Globus pallidus (tissue), 1 donor: ENCODE measurements at places on chromosomes 3 and 15.

DNA sequence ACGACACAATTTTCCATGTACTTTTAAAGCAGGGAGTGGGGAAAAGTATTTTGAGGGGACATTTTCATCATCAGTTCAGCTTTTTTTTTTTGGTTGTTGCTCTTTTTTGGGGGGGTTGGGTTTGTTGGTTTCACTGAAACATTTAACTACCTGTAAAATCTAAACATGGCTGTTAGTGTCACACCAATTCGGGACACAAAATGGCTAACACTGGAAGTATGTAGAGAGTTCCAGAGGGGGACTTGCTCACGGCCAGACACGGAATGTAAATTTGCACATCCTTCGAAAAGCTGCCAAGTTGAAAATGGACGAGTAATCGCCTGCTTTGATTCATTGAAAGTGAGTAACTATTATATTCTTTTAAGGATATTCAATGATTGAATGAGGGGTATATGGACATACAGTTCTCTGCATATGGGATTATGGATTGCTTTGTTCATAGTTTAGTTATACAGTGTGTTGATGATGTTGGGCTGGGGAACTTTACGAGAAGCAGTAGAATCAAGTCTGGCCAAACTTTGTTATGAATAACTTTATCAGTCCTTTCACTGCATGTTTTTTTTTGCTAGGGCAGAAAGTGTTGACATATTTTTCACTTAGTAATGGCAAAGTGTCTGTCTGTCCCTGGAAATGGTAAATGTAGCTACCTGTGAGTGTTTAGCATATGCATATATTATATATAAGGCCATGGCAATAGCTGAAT is 31.5 kb downstream of the MBNL1 start:
- DNase-seq = no peak

DNA sequence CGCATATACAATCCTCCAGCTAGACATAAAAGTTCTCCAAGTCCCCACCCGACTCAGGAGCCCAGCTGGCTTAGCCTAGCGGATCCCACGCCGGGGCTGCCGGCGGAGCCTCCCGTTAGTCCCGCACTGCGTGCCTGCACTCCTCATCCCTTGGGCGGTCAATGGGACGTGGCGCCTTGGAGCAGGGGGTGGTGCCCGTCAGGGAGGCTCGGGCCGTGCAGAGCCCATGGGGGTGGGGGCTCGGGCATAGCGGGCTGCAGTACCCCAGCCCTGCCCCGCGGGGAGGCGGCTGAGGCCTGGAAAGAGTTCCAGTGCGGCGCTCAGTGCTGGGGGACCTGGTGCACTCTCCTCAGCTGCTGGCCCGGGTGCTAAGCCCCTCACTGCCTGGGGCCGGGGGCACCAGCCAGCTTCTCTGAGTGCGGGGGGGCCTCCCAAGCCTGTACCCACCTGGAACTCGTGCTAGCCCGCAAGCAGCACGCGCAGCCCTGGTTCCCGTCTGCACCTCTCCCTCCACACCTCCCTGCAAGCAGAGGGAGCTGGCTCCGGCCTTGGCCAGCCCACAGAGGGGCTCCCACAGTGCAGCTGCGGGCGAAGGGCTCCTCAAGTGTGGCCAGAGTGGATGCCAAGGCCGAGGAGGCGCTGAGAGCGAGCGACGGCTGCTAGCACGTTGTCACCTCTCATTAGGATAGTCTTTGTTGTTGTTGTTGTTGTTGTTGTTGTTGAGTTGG is 12.2 kb upstream of the CCDC50 start:
- no peak for DNase-seq

DNA sequence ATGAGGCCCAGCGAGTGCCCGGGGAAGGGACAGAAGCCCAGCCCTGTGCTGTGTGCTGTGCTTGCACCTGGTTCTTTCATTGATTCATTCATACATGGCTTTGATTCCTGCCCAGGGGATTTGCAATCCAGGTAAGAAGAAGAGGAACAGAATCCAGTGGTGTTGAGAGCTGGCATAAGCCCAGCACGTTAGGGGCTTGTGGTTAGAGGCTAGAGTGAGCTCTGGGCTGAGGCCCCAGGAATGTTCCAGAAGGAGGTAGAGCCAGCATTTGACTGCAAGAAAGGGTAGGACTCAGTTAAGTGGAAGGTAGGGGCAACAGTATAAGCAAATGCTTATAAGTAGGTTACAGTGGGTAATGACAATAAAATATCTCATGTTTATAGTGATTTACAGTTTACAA is 2.3 kb downstream of the VWA5B2 start:
- no peak for DNase-seq

GRCh38 chr3:49716169-49716568 is 3.3 kb downstream of the AMIGO3 start:
- DNase-seq = no peak

DNA sequence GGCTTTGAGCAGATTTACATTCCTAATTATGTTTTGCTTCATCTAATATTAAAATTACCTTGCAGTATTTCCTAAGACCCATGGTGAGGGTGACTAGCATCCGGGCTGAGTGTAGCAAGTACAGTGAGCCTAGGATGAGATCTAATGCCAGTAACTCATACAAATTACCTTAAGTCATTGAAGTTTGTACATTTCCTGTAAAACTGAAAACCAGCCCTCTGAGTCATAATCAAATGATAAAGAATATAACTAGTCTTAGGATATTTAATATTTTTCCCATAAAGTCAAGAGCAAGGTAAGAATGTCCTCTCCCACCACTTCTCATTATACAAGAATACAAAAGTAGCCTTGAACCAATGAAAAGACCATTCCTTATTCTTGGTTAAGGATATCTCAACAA is 54.8 kb upstream of the CHRM5 start:
- no peak for DNase-seq

DNA sequence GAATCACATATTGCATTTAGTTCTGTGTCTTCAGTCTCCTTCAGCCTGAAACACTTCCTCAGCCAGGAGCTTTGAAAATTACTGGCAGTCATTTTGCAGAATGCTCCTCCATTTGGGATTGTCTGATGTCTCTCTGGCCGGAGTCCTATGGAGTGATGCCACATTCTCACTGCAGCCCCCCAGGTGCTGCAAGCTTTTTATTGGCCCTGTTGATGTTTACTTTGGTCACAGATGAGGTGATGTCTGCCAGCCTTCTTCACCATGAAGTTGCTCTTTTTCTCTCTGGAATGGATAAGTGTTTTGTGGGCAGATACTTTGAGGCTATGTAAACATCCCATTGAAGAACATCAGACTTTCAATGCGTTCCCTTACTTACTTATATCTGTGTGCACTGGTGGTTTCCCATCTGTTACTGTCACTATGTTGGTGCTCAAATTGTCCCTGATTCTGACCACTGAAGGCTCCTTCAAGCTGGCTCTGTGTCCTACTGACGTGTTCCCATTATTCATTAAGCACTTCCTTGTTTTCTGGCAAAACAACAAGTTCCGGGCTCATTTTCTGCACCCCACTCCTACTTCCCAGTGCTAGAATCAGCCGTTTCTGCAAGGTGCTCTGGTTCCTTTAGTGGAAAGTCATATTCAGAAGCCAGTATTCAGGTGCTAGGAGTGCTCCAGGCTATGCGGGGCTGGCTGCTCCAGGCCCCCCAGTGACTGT is 1.4 kb upstream of the CLEC3B start:
- DNase-seq = no peak

- no peak for DNase-seq
Measured at GRCh38 chr3:119530456-119530855, 29.0 kb downstream of the CD80 start.

GRCh38 chr3:129119365-129120100 is 2.1 kb downstream of the RAB43 start:
- no peak for DNase-seq

DNA sequence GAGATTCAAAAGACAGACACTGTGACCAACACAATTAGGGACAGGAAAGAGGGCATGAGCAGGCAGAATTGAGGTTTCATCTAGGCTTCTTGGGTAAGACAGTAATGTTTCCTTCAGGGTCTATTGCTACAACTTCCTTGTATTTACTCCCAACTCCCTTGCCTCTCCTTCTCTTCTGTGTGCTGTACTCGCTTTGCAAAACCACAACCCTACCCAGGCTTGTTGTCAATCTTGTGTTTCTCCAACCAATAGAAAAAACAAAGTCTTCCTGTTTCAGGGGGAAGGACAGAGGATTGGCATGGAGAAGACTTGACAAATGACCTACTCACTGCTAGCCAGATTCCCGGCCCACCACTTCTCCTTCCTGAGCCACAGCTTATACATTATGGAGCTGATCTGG is 36.3 kb upstream of the MASP1 start:
- DNase-seq = no peak

DNA sequence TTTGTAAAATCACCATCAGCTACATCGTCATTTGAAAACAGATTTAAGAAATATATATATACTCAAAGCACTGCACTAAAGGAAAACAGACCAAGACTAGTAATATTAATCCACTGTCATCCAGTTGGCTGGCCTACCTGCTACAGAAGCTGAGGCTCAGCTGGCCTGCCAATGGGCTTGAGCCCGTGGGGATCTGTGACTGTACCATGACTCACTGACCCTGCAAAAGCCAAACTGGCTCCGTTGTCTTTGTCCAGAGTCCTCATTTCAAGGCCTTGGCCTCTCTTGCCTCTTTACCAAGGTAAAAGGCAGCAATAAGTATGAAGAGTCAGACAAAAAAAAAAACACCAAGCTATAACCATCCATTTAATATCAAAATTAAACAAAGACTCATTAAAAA is 463.5 kb upstream of the RASGRP1 start:
- no peak for DNase-seq

DNA sequence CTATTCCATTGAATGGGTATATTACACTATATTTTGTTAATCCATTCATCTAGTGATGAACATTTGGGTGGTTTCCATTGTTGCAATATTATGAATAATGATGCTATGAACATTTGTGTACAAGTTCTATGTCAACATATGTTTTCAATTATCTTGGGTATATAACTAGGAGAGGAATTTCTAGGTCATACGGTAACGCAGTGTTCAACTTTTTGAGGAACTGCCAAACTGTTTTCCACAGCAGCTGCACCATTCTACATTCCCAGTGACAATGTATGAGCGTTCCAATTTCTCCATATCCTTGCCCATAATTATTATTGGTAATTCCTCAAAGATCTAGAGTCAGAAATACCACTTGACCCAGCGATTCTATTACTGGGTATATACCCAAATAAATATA is 24.1 kb upstream of the RORA start:
- DNase-seq = no peak

DNA sequence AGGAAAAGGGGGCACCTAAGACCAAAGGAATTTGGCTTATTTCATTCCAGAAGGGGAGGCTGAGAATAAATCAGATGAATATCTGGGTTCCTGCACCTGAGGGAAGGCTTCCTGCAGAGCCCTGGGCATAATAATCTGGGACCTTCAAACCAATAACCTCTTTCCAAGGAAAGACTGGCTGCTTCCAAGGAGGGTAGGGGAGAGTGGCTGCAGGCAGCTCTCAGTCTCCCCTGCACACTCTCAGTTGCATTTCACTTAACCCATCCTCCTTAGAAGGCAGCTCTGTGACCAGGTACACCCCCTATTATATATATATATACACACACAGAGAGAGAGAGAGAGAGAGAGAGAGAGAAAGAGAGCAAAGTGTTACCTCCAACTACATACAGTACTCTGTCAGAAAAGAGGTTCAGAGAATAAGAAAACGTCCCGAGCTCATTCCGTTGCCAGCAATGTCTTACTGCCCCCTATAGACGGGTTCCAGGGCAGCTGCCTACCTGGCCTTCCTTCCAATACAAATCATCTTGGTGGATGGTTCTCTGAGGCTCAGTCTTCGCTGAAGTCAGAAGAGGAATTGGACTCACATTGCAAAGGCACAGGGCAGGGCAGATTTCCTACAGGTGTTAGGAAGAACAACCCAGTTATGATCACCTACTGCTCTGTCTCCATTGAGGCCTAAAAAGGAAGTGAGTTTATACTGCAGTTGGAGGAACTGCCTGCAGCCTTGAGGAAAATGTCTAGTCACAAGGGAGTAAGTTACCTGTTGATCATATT is 26.1 kb downstream of the CAPN3 start:
- DNase-seq = peak; percentile 45

GRCh38 chr3:48125013-48125705 is 63.1 kb downstream of the CDC25A start:
- DNase-seq = no peak

GRCh38 chr3:122679882-122680474 is 661 bp upstream of the PARP14 start:
- no peak for DNase-seq

- no peak for DNase-seq
Measured at GRCh38 chr3:160098261-160098908, 109.8 kb downstream of the IL12A start.

DNA sequence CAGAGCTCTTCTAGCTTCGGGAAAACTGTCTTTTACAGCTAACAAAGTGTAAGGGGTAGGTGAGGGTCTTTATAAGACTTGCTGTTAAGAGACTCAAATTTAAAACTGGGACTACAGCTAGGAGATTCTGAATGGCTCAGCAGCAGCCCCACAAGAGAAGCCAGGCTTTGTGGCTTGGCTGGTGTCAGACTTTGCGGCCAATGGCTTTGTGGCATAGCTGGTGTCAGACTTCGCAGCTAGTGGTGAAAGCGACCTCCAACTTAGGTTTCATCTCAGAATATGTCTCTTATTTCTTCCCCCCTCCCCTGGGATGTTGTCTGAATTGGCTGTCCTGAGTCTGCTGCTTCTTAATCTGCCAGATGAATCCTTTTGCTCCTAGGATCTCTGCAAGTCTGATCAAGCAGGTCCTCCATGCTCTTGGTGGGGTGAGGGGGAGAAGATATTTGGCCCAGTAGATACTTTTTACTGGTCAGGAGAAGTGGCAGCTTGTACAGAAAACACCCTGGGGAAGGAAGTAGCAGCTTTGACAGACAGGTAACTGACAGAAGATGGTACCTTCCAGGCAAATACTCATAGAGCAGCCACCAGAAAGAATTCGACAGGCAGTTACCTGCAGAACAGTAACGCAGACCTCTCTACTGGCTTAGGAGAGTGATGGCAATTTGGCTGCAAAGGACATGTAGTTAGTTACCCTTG is 8.4 kb downstream of the BOC start:
- DNase-seq = no peak

GRCh38 chr3:48436855-48437254 is 3.1 kb downstream of the CCDC51 start:
- no peak for DNase-seq

GRCh38 chr3:179324270-179324754 is 1.5 kb downstream of the ZNF639 start:
- DNase-seq = no peak

GRCh38 chr3:57184526-57184925 is 15.3 kb downstream of the HESX1 start:
- no peak for DNase-seq

DNA sequence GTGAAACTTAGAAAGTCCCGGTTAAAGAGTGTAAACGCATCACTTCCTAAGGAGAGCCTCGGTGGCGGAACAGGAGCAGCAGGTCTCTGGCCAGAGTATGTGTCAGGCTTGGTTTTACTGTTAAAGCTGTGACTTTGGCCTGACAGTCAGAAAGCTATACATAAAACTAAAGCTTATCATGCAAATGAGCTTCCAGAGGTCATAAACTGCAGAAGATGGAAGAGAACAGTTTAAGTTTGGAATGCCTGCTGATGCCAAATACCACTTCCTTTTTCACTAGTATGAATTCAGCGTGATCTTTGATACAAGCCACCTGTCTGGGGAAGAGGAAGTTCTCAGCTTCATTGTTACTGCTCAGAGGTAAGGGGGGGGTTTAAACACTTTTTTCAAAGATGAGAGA is 125.1 kb upstream of the CTDSPL start:
- DNase-seq = no peak
